T-cell (primary cell): ENCODE measurements at places on chromosomes 3 and 15. TPM values are rescaled to one million over a fixed set of nuclear protein-coding genes. Genes with fewer than 3 reads are reported as not detected.

ACTR8 gene
- 43.1 TPM for total RNA-seq

TGM4 gene
- not detected for total RNA-seq

SLCO2A1 gene
- not detected for total RNA-seq

UTS2B gene
- total RNA-seq, result 0.36 TPM

LSMEM2 gene
- total RNA-seq, result not detected

CEP63 gene
- total RNA-seq, result 22.7 TPM

PARP16 gene
- total RNA-seq, result 16.2 TPM

CCK gene
- total RNA-seq, result not detected

GRCh38 chr15:55673287-55673686, 69.7 kb downstream of the PRTG start:
- DNase-seq, result no peak
- no peak overlapping the region for H3K4me3 ChIP-seq
- H3K4me1 ChIP-seq, result no peaks in the 10 kb centered on the region
- H3K27me3 ChIP-seq, result no peaks in the 10 kb centered on the region
- no peak overlapping the region for H3K27ac ChIP-seq

GRCh38 chr3:115233021-115233420, 85.9 kb upstream of the ZBTB20 start:
- H3K27me3 ChIP-seq, result no peaks in the 10 kb centered on the region
- no peaks in the 10 kb centered on the region for H3K4me1 ChIP-seq
- no peak overlapping the region for H3K27ac ChIP-seq
- DNase-seq, result no peak

DNA sequence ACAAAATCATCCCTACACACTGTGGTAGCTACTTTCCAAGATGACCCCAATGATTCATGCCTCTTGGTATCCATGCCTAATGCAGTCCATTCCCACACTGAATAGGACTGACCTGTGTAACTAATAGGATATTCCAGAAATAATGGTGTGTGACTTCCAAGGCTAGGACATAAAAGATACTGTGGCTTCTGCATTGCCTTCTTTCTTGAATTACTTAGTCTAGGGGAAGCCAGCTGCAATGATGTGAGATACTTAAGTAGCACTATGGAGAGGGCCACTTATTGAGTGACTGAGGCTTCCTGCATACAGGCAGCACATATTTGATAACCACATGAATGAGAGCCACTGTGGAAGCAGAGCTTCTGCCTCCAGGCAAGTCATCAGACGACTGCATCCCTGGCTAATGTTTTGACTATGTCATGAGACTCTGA, 50.1 kb downstream of the NR1I2 start:
- H3K27me3 ChIP-seq, result no peaks in the 10 kb centered on the region
- no peak overlapping the region for H3K4me3 ChIP-seq
- DNase-seq, result no peak

DNA sequence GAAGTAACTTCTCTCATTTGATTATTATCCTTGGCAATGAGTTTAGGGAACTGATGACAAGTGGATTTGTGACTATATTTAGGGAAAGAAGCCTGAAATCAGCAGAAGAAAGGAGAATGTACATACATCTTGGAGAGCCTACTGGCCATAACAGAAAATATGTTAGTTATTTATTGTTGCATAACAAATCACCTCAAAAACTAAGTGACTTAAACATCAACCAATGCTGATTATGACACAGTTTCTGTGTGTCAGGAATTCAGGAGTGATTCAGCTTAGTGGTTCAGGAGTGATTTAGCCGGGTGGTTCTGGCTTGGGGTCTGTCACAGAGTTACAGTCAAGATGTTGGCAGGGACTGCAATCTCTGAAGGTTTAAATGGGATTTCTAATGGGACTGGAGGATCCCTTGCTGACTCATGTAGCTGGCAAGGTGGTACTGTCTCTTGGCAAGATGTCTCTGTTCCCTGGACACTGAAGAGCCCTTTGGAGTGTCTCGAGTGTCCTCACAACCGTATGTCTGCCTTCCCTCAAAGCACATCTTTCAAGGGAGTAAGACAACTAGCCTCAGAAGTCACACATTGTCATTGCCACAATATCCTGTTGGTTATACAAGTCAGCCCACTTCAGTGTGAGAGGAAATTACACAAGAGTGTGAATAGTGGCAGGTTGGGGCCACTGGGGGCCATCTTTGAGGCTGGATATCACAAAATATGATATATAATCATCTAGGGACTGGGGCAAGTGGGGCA, 248.9 kb downstream of the SV2B start:
- H3K27me3 ChIP-seq, result peaks cover 6% of the 10 kb centered on the region
- no peak overlapping the region for H3K27ac ChIP-seq
- no peak for DNase-seq
- H3K4me3 ChIP-seq, result no peak overlapping the region

DNA sequence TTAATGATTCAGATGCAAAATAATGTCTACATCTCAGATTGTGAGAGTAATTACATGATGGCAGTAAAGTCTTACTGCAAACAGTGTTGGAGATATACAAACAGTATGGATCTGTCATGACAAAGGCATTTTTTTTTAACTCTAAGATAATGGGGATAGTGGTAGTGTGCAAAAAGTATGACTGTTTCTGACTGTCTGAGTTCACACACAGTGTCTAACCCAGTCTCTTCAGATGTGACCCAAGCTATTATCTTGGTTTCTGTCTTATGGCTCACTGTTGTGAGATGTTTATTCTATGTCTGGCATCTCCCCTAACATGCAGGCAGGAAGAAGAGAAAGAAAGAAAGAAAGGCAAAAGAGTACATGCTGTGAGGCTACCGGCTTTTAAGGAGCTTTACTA, 17.0 kb downstream of the RPL39L start:
- no peaks in the 10 kb centered on the region for H3K27me3 ChIP-seq
- no peaks in the 10 kb centered on the region for H3K36me3 ChIP-seq
- H3K4me1 ChIP-seq, result no peaks in the 10 kb centered on the region
- no peak overlapping the region for H3K4me3 ChIP-seq

DNA sequence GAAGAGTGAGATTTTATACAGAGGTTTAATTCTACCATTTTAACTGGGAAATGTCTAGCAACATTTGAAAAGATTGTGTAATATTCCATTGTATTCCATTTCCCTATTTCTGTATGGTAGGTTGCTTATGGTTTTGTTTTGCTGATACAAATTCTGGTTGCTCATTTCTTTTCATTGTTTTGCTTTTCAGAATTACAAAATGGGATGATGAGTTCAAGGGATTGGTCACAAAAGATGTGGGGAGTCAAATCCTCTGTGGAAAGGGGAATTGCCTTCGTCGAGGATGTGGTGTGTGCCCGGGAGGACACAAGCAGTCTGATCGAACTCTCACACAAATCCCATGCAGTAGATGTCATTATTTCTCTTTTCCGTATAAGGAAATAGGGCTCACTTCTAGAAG, 18.3 kb downstream of the SLCO3A1 start:
- no peaks in the 10 kb centered on the region for H3K27me3 ChIP-seq
- peaks cover 6% of the 10 kb centered on the region for H3K36me3 ChIP-seq
- DNase-seq, result no peak
- peaks cover 31% of the 10 kb centered on the region for H3K4me1 ChIP-seq
- H3K27ac ChIP-seq, result no peak overlapping the region
- H3K4me3 ChIP-seq, result no peak overlapping the region

DNA sequence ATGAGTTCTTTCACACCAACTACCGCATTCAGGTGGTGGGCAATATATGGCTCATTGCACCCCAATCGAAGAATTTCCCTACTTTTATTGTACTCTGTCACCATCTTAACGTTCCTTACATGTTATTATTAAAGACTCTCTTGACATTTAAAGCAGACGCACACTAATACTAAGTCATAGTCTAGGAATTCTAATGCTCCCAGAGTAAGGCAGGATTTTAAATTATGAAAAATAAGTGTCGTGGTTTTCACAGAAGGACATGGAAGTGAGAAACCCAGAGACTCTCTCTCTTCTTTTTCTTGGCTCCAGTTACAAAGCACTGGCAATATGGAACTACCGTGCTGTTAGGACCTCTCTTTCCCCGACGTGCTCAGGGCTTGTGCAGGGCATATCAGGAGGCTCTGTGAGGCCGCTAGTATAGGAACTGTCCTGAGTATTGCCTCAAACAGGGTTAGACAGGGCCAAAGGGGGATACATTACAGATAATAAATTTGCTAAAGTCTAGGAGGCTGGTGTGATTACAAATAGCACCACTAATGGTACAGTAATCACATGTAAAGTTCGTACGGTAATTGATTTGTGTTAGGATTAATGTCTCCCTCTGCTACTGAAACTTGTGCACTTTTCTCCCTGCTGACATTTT, 590.8 kb downstream of the FOXP1 start:
- peaks cover 5% of the 10 kb centered on the region for H3K36me3 ChIP-seq
- H3K4me1 ChIP-seq, result peaks cover 11% of the 10 kb centered on the region
- DNase-seq, result no peak
- H3K4me3 ChIP-seq, result no peak overlapping the region
- H3K27me3 ChIP-seq, result no peaks in the 10 kb centered on the region
- no peak overlapping the region for H3K27ac ChIP-seq

- H3K27ac ChIP-seq, result no peak overlapping the region
- H3K36me3 ChIP-seq, result no peaks in the 10 kb centered on the region
- H3K4me3 ChIP-seq, result no peak overlapping the region
- H3K4me1 ChIP-seq, result no peaks in the 10 kb centered on the region
- no peak for DNase-seq
These were observed 286.3 kb upstream of the ROBO2 start for GRCh38 chr3:76753599-76753998.

DNA sequence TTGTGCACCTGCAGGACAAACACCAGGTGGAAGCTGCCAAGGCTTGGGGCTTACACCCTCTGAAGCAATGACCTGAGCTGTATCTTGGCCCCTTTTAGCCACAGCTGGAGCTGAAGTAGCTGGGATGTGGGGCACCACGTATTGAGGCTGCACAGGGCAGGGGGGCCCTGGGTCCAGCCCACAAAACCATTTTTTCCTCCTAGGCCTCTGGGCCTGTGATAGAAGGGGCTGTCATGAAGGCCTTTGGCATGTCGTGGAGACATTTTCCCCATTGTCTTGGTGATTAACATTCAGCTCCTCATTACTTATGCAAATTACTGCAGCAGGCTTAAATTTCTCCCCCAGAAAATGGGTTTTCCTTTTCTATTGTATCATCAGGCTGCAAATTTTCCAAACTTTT, 27.6 kb upstream of the MME start:
- H3K27me3 ChIP-seq, result no peaks in the 10 kb centered on the region
- H3K4me3 ChIP-seq, result no peak overlapping the region
- no peaks in the 10 kb centered on the region for H3K36me3 ChIP-seq
- H3K4me1 ChIP-seq, result no peaks in the 10 kb centered on the region
- DNase-seq, result no peak

- DNase-seq, result no peak
- no peak overlapping the region for H3K27ac ChIP-seq
- H3K4me3 ChIP-seq, result no peak overlapping the region
- no peaks in the 10 kb centered on the region for H3K36me3 ChIP-seq
These were observed 83.9 kb upstream of the PFN2 start for GRCh38 chr3:150054635-150055034.

DNA sequence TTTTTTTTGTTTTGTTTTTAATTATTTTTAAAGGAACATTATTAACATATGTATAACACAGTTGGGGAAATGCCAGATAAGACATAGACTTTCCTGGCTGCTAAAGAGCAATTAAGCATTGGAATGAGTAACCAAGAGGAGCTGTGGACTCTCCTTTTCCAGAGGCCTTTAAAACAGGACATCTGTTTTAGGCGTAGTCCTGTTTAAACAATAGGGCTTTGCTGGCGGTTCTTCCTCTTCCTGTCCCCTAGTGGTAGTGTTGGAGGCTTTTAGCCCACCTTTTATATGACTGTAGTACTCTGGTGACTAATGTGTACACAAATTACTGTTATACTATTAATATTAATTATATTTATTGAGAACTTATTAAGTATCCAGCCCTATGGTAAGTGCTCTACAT, 81.9 kb downstream of the PPARG start:
- H3K27me3 ChIP-seq, result no peaks in the 10 kb centered on the region
- no peak overlapping the region for H3K4me3 ChIP-seq
- H3K36me3 ChIP-seq, result no peaks in the 10 kb centered on the region

GRCh38 chr15:40379853-40380252, 2.7 kb upstream of the KNSTRN start:
- no peaks in the 10 kb centered on the region for H3K36me3 ChIP-seq
- no peak overlapping the region for H3K27ac ChIP-seq
- peaks cover 3% of the 10 kb centered on the region for H3K4me1 ChIP-seq
- H3K27me3 ChIP-seq, result no peaks in the 10 kb centered on the region
- H3K4me3 ChIP-seq, result no peak overlapping the region

DNA sequence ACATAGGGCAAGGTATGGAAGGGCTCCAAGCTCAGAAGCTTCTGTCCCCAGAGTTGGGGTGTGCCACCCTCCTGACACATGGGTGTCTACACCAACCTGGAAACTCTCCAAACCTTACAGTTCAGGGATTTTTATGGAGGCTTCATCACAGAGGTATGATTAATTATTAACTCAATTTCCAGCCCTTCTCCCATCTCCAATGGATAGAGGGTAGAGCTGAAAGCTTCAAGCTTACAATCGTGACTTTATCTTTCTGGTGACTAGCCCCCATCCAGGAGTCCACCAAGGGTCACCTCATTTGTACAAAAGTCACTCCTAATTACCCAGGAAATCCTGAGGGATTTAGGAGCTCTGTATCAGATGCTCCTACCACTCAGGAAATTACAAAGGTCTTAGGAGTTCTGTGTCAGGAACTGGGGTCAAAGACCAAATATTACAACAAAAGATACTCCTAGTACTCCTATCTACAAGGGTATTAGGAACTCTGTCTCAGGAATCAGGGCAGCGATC, 62.7 kb downstream of the TFDP2 start:
- H3K4me1 ChIP-seq, result no peaks in the 10 kb centered on the region
- DNase-seq, result no peak
- H3K27ac ChIP-seq, result no peak overlapping the region
- no peaks in the 10 kb centered on the region for H3K27me3 ChIP-seq
- no peak overlapping the region for H3K4me3 ChIP-seq

DNA sequence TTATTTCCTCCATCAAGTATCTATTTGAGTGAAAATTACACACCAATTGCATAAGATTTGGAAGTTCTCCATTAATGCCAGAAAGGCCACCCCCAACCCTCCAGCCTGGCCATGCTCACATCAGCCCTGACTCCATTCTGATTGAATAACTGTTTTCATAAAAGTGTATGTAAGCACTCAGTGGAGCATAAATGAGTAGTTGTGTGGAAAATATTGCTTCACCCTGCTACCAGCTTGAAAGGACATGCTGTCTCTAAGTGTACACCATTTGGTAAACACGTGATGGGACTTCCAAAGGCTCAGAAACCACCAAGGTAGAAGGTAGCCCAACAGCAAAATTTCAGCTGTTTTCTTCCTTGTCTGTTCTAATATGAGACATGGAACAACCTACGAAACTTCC, 393.8 kb downstream of the ZNF385D start:
- no peak overlapping the region for H3K4me3 ChIP-seq
- DNase-seq, result no peak
- no peaks in the 10 kb centered on the region for H3K4me1 ChIP-seq
